ENCODE measurements at places on chromosomes 7 and 10.

DNA sequence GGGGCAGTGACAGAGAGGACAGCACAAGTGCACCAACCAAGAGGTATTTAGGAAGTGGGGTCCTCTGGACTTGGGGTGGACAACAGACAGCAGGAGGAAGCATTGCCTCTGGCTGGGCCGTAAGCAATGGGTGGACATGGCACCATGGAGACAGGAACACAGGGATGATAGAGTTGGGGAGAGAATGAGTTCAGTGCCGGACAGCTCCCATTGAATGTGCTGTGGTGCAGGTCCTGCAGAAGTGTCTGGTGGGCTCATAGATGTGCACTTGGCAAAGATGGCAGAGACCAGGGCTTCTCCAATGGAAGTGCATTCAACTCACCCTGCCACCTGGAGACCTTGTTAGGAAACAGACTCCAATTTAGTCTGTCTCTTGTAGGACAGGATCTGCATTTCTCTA is 341.5 kb upstream of the ZMIZ1 start:
- H3K36me3 ChIP-seq = no peaks in the 10 kb centered on the region
- H3K4me1 ChIP-seq = no peaks in the 10 kb centered on the region
- DNase-seq = no peak
- no peak overlapping the region for H3K27ac ChIP-seq

DNA sequence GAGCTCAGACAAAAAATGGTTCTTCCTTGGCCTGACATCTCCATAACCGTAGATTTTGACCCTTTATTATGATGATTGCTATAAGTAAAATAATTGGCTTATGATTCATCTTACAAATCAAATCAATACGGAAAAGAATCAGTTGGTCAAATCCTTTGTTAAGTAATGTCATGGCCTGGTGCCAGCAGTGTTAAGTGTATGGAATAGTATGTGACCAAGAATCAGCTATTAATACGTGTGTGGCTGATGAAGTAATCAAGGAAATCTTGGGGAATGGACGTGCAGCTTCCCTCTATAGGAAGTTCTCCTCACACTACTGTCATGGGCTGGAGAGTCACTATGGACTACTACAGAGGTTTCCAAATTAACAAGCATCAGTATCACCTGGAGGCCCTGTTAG is 230.6 kb downstream of the TWIST1 start:
- H3K4me3 ChIP-seq = no peak overlapping the region
- no peaks in the 10 kb centered on the region for H3K36me3 ChIP-seq
- H3K4me1 ChIP-seq = no peaks in the 10 kb centered on the region

- H3K4me1 ChIP-seq = no peaks in the 10 kb centered on the region
- no peaks in the 10 kb centered on the region for H3K36me3 ChIP-seq
- H3K27me3 ChIP-seq = no peaks in the 10 kb centered on the region
- H3K27ac ChIP-seq = no peak overlapping the region
Measured at GRCh38 chr10:16644146-16644545, 122.5 kb upstream of the C1QL3 start.

GRCh38 chr7:116161728-116162127 is 48.6 kb upstream of the TES start:
- H3K4me1 ChIP-seq = no peaks in the 10 kb centered on the region
- H3K27ac ChIP-seq = no peak overlapping the region
- no peak overlapping the region for H3K4me3 ChIP-seq
- no peak for DNase-seq
- peaks cover 4% of the 10 kb centered on the region for H3K27me3 ChIP-seq

All from HepG2 (cell line).